ENCODE measurements at places on chromosomes 5 and 9. TPM values are rescaled to one million over a fixed set of nuclear protein-coding genes. Genes with fewer than 3 reads are reported as not detected.

Gene SAXO1
- total RNA-seq, result not detected

Gene AGXT2
- not detected for total RNA-seq

Gene CORO2A
- total RNA-seq, result 0.36 TPM

Gene BARHL1
- total RNA-seq, result not detected

Gene PCDHB5
- 2.7 TPM for total RNA-seq

Gene C5orf52
- not detected for total RNA-seq

Gene PCDHB3
- 1.3 TPM for total RNA-seq

Gene DENND1A
- 15.3 TPM for total RNA-seq

Gene PCDHB7
- 0.67 TPM for total RNA-seq

Gene CEP120
- total RNA-seq, result 9.2 TPM

Gene LHX2
- not detected for total RNA-seq

Gene CTXN3
- total RNA-seq, result not detected

- no peak overlapping the region for H3K27ac ChIP-seq
- no peak for DNase-seq
- H3K4me3 ChIP-seq, result no peak overlapping the region
- no peaks in the 10 kb centered on the region for H3K27me3 ChIP-seq
- peaks cover 21% of the 10 kb centered on the region for H3K4me1 ChIP-seq
- peaks cover 13% of the 10 kb centered on the region for H3K36me3 ChIP-seq
Measured at GRCh38 chr9:136036050-136036449, 59.0 kb downstream of the NACC2 start.

DNA sequence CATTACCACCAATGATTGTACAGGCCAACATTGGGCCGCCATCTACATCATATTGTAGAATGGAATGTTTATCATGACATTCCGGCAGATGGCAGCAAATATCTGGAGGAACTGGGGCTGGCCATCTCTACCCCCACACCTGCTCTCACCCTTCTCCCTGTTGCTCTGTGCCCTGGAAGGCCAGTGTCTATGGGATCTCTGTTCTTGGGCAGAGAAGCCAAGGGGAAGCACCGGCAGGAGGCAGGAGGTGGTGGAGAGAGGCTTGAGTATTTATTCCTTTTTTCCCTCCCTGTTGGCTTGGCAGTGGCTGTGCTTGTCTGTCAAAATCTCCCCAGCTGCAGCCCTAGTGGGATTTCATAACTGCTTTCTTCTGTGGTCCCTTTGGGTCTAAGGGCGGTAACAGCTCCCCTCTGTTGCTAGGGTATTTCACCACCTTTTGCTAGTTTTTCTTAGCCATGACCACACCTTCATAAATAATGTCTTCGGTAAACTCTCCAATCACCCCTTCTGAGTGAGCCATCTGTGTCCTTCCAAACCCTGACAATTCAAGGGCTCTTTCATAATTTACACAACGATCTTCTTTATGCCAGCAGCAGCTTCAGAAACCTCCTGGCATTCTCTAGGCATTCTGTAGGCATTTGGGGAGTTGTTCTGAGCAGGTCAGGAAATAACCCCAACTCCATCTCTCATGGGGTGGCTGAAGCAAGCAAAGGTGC, 225.8 kb downstream of the MELK start:
- no peak overlapping the region for H3K27ac ChIP-seq
- H3K27me3 ChIP-seq, result no peaks in the 10 kb centered on the region
- no peaks in the 10 kb centered on the region for H3K36me3 ChIP-seq
- no peaks in the 10 kb centered on the region for H3K4me1 ChIP-seq
- no peak for DNase-seq
- no peak overlapping the region for H3K4me3 ChIP-seq

- H3K4me3 ChIP-seq, result no peak overlapping the region
- H3K27me3 ChIP-seq, result no peaks in the 10 kb centered on the region
- H3K27ac ChIP-seq, result peak overlapping the region; percentile 3
- peaks cover 3% of the 10 kb centered on the region for H3K4me1 ChIP-seq
- peak; percentile 10 for DNase-seq
Measured at GRCh38 chr9:27394154-27394825, 97.3 kb upstream of the EQTN start.

DNA sequence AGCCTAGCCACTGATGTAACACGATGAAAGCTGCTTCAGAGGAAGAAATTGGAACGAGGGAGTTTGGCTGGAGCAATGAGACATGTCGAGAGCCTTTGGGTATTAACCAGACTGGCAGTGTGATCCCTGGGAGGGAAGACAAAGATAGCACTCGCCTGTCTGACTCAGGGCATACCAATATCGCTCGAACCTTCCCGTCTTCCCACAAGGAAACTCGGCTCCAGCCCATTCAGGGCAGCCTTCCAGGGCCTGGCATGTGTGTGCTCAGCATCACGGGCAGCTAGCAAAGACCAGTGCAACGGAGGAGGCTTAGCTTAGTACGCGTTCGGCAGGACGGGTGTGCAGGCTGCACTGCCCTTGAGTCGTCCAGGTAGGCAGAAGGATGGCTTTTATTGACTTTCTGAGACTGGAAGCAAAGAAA, 356.9 kb upstream of the WWC1 start:
- H3K36me3 ChIP-seq, result no peaks in the 10 kb centered on the region
- H3K4me1 ChIP-seq, result no peaks in the 10 kb centered on the region
- peak overlapping the region; percentile 56 for H3K4me3 ChIP-seq
- H3K27me3 ChIP-seq, result no peaks in the 10 kb centered on the region
- DNase-seq, result peak; percentile 81

GRCh38 chr5:141182248-141182647, at the start of gene PCDHB16:
TSS of gene PCDHB16 (plus strand) at chr5:141182387. CDS start at chr5:141182560, 173 bp downstream.
- peak within 1 kb of the TSS; percentile 24 for H3K27ac ChIP-seq
- no peaks in the 10 kb centered on the region for H3K4me1 ChIP-seq
- peak within 1 kb of the TSS; percentile 15 for H3K4me3 ChIP-seq
- DNase-seq, result peak; percentile 69
- H3K36me3 ChIP-seq, result peaks cover 11% of the 10 kb centered on the region

DNA sequence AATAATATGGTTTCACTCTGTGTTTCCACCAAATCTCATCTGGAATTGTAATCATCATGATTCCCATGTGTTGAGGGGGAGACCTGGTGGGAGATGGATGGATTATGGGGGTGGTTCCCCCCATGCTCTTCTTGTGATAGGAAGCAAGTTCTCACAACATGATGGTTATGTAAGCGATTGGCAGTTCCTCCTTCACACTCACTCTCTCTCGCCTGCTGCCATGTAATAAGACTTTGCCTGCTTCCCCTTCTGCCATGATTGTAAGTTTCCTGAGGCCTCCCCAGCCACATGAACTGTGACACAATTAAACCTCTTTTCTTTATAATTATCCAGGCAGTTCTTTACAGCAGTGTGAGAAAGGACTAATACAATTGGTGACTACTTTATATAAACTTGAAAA, 48.4 kb downstream of the PTBP3 start:
- no peaks in the 10 kb centered on the region for H3K27me3 ChIP-seq
- H3K27ac ChIP-seq, result no peak overlapping the region
- peaks cover 31% of the 10 kb centered on the region for H3K4me1 ChIP-seq
- DNase-seq, result no peak
- no peak overlapping the region for H3K4me3 ChIP-seq
- no peaks in the 10 kb centered on the region for H3K36me3 ChIP-seq

GRCh38 chr9:96168882-96169281, 133.1 kb downstream of the HSD17B3 start:
- DNase-seq, result no peak
- H3K27me3 ChIP-seq, result peaks cover 27% of the 10 kb centered on the region
- no peaks in the 10 kb centered on the region for H3K36me3 ChIP-seq
- H3K4me1 ChIP-seq, result no peaks in the 10 kb centered on the region
- no peak overlapping the region for H3K27ac ChIP-seq
- no peak overlapping the region for H3K4me3 ChIP-seq

- no peak overlapping the region for H3K4me3 ChIP-seq
- H3K27ac ChIP-seq, result no peak overlapping the region
- DNase-seq, result no peak
- H3K36me3 ChIP-seq, result no peaks in the 10 kb centered on the region
- H3K4me1 ChIP-seq, result peaks cover 3% of the 10 kb centered on the region
Measured at GRCh38 chr9:34691936-34692315, 850 bp upstream of the CCL19 start.

- H3K27me3 ChIP-seq, result no peaks in the 10 kb centered on the region
- H3K4me3 ChIP-seq, result no peak overlapping the region
- no peaks in the 10 kb centered on the region for H3K36me3 ChIP-seq
- no peak overlapping the region for H3K27ac ChIP-seq
Measured at GRCh38 chr9:112327718-112328450, 5.5 kb downstream of the PTBP3 start.

DNA sequence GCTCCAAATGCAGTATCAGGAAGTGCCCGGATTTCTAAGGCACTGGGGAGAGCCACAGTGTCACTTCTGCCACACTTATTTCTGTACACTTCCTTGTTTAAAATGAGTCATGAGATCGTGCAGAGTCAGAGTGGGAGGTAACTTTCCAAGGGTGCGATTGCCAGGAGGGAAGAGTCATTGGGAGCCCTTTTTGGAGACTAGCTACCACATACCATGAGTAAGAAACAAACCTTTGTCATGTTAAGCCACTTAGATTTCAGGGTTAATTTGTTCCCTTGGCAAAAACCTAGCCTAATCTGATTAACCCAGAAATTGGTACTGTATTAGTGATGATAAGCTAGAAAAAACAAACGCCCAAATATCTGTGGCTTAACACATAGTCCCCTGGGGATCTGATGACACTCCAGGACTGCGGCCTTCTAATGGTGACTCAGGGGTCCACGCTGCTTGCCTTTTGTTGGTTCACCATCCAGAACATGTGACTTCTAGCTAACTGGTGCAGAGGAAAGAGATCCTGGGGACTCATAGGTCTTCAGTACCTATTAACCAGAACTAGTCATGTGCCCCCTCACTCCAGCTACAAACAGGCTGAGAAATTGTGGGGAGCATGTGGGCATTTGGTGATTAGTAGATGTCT, 48.6 kb upstream of the TLE1 start:
- H3K27ac ChIP-seq, result no peak overlapping the region
- H3K27me3 ChIP-seq, result no peaks in the 10 kb centered on the region
- no peaks in the 10 kb centered on the region for H3K4me1 ChIP-seq
- no peaks in the 10 kb centered on the region for H3K36me3 ChIP-seq
- no peak overlapping the region for H3K4me3 ChIP-seq

GRCh38 chr5:162325143-162325727, 257.7 kb downstream of the GABRG2 start:
- H3K36me3 ChIP-seq, result no peaks in the 10 kb centered on the region
- no peaks in the 10 kb centered on the region for H3K27me3 ChIP-seq
- no peaks in the 10 kb centered on the region for H3K4me1 ChIP-seq
- no peak overlapping the region for H3K4me3 ChIP-seq
- peak overlapping the region; percentile 22 for H3K27ac ChIP-seq

GRCh38 chr5:55608595-55609349, 74.0 kb upstream of the PLPP1 start:
- H3K27ac ChIP-seq, result no peak overlapping the region
- DNase-seq, result no peak
- no peaks in the 10 kb centered on the region for H3K27me3 ChIP-seq
- no peak overlapping the region for H3K4me3 ChIP-seq
- H3K4me1 ChIP-seq, result peaks cover 13% of the 10 kb centered on the region

- no peaks in the 10 kb centered on the region for H3K4me1 ChIP-seq
- H3K27me3 ChIP-seq, result no peaks in the 10 kb centered on the region
- no peak for DNase-seq
- H3K27ac ChIP-seq, result no peak overlapping the region
Measured at GRCh38 chr5:59838989-59839388, 54.5 kb downstream of the PDE4D start.

DNA sequence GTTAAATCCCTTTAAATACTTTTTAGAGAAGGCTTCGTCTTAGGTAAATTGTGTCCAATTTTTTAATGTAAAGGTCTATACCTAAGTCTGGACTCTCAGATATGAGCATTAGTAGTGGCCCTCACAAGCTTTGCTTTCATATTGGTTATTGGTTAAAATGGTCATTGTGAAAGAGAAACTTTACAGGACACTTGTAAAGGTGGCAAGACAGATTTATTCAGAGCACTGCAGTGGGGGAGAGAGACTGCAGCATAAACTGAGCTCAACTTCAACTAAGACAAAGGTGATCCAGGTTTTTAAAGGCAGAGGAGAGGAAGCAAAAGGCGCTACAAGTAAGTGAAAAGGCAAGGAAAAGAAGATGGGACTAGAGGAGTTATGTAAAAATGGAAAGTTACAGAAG, 157.7 kb downstream of the PARP8 start:
- DNase-seq, result no peak
- H3K27ac ChIP-seq, result no peak overlapping the region
- no peaks in the 10 kb centered on the region for H3K27me3 ChIP-seq

DNA sequence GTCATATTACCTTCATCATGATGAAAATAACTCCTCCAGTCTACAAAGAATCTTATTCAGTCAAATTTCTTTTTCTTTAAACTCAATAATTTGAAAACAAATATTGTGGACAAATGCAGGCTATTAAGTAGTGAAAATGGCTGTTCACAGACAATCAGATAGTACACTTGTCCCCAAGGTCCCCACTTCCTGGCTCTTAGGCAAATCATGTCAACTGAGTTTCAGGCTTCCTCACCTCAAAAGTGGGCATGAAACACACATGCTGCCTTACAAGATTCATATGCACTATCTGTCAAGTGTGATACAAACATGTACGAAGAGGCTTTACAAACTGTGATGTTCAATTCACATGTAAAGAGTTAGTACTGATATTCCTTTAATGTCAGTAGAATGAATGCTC, 385.2 kb upstream of the SEMA6A start:
- no peaks in the 10 kb centered on the region for H3K27me3 ChIP-seq
- H3K27ac ChIP-seq, result no peak overlapping the region
- no peaks in the 10 kb centered on the region for H3K36me3 ChIP-seq
- H3K4me3 ChIP-seq, result no peak overlapping the region
- no peak for DNase-seq

- H3K27ac ChIP-seq, result no peak overlapping the region
- no peaks in the 10 kb centered on the region for H3K36me3 ChIP-seq
- H3K27me3 ChIP-seq, result peaks cover 7% of the 10 kb centered on the region
- DNase-seq, result no peak
Measured at GRCh38 chr5:34412736-34413135, 243.4 kb upstream of the RAI14 start.

DNA sequence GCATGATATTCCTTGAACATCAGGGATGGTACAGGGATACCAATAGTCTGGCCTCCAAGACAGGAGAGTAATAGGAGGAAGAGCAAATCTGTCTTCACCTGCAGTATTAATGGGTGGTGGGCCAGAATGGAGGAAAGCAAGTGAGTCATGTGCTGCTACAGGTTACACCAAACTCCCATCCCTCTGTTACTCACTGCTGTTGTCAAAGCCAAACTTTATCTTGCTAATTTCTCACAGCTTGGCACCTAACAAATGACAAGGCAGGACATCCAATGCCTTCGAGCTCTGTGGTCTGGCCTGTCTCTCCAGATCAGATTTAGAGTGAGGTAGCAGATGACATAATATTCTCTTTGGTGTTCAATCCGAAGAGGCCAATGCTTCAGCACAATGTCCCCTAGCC, 26.8 kb downstream of the PLAC8L1 start:
- H3K27me3 ChIP-seq, result no peaks in the 10 kb centered on the region
- no peak overlapping the region for H3K27ac ChIP-seq
- no peaks in the 10 kb centered on the region for H3K36me3 ChIP-seq
- no peak for DNase-seq

GRCh38 chr9:129109952-129110739, 447 bp downstream of the CRAT start:
- peak; percentile 47 for DNase-seq
- H3K27me3 ChIP-seq, result no peaks in the 10 kb centered on the region
- H3K4me3 ChIP-seq, result peak overlapping the region; percentile 92
- H3K36me3 ChIP-seq, result peaks cover 24% of the 10 kb centered on the region
